ENCODE measurements at places on chromosomes 3 and 15.

DNA sequence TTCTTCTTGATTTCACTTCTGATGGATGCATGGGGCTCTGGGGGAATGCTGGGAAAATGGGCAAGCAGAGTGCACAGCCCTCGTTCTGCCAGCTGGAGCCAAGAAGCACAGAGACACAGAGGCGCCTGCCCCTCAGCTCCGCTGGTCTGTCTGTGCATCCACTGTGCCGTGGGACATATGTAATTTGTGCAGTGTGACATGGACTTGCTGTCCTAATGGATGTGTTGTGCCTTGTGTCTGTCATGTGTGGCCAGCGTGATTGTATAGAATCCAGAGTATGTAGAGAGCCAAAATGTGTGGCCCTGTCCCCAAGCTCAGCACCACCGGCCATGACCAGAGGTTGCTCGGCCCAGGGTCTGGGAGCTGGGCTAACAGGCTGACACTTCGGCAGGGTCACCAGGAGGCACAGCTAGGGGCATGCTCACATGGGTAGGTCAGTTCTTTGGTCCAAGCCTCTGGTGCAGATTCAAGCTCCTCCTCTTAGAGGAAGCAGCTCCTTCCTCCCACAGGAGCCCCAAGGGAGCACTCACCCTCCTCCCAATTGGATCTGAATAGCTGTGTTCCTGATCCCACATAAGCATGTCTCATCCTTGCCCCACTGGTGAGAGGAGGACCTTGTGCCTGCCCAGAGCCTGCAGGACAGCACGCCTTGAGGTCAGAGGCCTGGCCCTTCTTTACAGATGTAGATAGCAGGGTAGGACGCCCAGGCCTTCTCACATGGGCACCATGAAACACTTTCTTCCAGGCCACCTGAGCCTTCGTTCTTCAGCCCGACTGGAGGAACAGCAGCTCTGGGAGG lies 100.8 kb upstream of the ABHD17C start:
- no peak for DNase-seq

- no peak for DNase-seq
Observed at GRCh38 chr3:5787861-5788488, 600.5 kb downstream of the EDEM1 start.

DNA sequence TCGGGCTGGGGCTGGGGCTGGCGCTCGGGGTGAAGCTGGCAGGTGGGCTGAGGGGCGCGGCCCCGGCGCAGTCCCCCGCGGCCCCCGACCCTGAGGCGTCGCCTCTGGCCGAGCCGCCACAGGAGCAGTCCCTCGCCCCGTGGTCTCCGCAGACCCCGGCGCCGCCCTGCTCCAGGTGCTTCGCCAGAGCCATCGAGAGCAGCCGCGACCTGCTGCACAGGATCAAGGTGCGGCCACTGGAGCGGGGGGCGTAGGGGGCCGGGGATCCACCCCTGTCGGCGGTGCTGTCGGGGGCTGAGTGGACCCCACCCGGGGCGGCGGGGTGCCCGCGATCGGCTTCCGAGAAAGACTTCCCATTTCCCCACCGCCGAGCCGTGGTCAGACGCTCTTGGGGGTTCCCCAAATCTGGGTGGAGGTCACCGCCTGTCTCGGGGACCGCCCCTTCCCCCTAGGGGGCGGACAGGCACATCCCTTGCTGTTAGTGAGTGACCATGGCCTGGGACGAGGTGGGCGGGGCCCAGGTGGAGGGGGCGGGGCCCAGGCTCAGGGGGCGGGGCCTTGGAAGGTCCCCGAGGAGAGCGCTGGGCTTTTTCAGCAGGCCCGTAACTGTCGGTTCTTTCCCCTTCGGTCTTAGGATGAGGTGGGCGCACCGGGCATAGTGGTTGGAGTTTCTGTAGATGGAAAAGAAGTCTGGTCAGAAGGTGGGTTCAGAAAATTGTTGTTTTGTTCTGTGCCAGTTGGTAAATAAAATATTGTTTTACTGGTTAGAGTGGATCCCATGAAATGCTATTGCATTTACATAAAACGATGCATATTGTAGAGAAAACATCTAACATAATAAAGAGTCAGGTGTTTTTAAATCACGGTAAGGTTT lies 578 bp downstream of the LACTB start:
- no peak for DNase-seq

GRCh38 chr15:49863431-49864224 lies 242.8 kb downstream of the DTWD1 start:
- DNase-seq: no peak

DNA sequence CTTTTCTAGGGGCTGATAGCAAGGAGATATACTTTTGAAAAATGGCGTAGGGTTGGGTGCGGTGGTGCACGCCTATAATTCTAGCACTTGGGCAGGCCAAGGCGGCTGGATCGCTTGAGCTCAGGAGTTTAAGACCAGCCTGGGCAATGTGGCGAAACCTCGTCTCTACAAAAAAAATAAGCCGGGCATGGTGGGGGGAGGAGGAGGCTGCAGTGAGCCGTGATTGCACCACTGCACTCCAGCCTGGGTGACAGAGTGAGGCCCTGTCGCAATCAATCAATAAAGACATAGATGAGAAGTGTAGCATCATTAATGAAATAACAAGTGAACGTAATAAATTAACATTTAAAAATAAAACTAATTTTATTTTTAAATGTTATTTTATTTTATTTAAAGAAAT lies 134.6 kb downstream of the SLCO3A1 start:
- no peak for DNase-seq

DNA sequence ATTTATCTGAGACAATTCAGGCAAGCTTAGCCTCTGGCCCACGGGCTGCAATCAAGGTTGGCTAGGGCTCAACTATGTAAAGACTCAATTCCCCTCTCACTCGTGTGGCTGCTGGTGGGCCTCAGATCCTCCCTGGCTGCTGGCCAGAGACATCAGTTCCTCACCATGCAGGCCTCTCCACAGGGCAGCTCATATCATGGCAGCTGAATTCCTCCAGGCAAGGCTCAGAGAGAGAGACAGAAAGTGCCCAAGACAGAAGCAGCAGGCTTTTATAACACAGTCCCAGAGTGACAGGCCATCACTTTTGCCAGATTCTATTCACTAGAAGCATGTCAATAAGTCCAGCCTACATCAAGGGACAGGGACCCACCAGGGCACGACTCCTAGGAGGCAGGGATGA lies 63.2 kb downstream of the XXYLT1 start:
- no peak for DNase-seq

DNA sequence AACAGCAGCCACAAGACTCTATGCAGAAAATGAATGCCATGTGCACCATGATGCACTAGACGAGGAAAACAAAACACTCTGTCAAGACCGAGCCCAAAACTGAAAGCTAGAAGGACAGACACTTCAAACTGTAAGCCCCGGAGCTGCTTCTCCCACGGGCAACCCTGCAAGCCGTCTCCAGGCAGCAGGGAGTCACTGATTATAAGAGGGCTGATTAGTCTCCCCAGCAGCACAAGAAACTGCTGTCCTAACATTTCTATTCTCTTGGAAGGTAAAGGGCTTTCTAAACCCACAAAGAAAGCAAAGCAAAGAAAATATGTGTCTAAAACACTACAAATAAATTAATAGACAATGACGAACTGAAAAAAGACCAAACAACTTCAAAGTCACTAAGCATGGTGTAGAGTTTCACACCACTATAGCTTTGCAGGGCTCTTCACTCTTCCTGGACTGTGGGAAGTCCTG lies 15.5 kb downstream of the TBC1D2B start:
- no peak for DNase-seq

DNA sequence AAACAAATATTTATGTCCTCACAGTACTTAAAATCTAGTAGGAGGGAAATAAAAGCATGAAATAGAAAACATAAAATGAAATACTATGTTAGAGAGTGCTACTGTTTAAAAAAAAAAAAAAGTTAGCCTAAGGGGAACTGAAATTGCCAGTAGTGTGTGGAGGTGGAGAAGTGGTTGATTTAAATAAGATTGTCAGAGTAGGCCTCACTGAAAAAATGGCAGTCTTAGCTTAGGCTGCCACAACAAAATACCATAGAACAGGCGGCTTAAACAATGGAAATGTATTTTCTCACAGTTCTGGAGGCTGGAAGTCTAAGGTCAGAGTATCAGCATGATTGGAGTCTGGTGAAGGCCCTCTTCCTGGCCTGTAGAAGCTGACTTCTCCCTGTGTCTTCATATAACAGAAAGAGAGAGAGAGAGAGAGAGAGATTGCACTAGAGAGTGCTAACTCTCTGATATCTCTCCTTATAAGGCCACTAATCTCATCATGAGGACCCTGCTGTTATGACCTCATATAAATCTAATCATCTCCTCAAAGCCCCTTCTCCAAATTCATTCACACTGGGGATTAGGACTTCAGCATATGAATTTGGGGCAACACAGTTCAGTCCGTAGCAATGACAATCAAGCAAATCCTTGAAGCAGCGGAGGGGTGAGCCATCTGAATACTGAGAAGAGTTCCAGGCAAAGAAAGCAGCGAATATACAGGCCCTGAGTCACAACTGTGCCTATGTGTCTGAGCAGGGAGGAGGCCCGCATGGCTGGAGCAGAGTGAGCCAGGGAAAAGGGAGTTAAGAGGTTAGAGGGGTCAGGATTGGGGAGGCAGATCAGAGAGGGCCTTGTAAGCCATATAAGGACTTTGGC lies 23.6 kb upstream of the LRRC34 start:
- no peak for DNase-seq

- DNase-seq: no peak
Observed at GRCh38 chr15:54289590-54290136, 311.4 kb downstream of the UNC13C start.

GRCh38 chr3:129123314-129124060 lies 1.9 kb upstream of the RAB43 start:
- no peak for DNase-seq
